Upper lobe of left lung (tissue), 6 donors: ENCODE measurements at places on chromosomes 2 and 18.

GRCh38 chr2:60872510-60872928, 8.9 kb upstream of the REL start:
- no peak for DNase-seq

- no peak for DNase-seq
These were observed 188.0 kb upstream of the NT5C1B start for GRCh38 chr2:18777250-18777812.

- no peak for DNase-seq
These were observed 80.1 kb downstream of the NCAPH start for GRCh38 chr2:96415684-96416083.

- DNase-seq: no peak
These were observed 101.2 kb downstream of the DLGAP1 start for GRCh38 chr18:4353853-4354418.

DNA sequence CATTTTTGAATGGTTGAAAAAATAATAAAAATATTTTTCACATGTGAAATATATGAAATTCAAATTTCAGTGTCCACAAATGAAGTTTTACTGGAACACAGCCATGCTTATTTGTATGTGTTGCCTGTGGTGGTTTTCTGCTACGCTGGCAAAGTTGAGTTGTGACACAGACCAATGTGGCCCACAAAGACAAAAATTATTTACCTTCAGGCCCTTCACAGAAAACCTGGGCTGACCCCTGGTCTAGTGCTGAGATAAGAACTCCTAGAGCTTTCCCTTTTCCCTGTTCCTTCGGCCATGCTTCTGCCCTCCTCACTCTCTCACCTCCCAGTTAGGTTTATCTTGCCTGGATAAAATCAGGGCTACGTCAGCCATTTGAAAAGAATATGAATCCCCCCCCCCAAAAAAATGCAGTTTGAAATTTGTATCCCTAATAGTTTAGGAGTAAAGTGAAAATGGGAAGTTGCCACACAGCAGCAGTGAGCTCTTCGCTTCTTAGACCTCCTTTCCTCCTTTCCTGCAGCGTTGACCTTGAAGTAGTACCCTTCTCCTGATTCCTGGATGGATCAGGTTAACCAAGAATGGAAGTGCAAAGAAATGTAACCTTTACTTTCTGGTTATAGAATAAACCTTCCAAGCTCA, 91.0 kb downstream of the LIMS1 start:
- DNase-seq: no peak

DNA sequence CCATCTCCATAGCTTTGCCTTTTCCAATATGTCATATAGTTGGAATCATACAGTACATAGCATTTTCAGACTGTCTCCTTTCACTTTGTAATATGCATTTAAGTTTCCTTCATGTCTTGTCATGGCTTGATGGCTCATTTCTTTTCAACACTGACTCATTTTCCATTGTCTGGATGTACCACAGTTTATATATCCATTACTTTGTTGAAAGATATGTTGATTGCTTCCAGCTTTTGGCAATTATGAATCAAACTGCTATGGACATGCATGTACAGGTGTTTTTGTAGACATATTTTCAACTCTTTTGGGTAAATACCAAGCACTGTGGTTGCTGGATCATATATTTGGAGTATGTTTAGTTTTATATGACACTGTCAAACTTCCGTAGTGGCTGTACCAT, 26.3 kb downstream of the ACSL3 start:
- no peak for DNase-seq
